ENCODE measurements at places on chromosomes 5 and 9.
A peak's percentile ranks its signal among the peaks of the same experiment; 100 is the strongest.

DNA sequence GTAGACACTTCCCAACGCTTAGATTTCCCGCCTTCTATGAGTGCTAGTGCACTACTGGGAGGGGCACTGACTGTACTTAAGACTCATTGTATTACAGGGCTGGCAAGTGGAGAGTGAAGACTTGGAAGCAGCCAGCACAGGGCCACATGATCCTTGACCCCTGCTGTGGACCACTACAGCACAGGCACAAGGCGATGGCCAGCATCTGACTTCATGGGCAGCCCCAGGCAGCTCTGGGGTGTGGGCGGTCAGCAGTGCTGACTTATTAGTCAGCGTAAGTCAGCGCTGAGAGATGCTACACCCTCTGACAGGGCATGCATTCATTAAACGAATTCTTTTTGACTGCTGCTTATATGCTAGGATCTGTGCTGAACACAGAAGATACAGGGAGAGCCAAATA lies 9.3 kb downstream of the SLC46A2 start:
- no peak for DNase-seq

- no peak for DNase-seq
Observed at GRCh38 chr9:28051559-28052503, 478.6 kb upstream of the C9orf72 start.

DNA sequence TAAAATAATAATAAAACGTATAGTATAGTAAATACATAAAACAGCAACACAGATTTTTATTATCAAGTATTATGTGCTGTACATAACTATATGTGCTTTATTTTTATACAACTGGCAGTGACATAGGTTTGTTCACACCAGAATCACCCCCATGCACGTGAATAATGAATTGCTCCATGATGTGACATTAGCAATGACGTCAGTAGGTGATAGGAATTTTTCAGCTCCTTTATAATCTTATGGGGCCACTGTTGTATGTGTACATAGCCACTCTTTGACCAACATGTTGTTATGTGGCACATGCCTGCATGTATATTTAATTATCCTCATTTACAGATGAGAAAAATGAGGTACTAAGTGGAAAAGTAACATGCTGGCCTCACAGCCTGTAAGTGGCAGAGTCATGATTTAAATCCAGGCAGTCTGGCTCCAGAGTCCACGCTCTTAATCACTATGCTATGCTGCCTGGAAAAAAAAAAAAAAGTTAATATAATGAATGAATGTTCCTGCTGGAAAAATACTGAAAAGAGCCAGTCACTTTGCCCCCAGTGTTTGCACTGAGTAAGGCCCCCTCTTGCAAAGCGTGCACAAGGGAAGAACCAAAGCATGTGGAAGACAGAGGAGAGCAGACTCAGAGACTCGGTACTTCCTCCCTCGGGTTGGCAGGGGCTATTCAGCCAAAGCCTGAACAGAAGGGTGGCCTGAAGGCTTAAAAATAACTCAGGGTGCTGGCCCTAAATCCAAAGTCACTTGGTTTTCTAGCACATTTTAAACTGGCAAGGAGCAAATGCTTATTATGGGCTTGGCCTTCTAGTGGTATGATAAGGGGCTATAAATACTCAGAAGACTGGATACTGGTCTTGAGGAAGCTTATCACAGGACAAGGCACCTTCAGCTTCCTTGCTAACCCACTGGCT lies 206.8 kb downstream of the GLIS3 start:
- no peak for DNase-seq

DNA sequence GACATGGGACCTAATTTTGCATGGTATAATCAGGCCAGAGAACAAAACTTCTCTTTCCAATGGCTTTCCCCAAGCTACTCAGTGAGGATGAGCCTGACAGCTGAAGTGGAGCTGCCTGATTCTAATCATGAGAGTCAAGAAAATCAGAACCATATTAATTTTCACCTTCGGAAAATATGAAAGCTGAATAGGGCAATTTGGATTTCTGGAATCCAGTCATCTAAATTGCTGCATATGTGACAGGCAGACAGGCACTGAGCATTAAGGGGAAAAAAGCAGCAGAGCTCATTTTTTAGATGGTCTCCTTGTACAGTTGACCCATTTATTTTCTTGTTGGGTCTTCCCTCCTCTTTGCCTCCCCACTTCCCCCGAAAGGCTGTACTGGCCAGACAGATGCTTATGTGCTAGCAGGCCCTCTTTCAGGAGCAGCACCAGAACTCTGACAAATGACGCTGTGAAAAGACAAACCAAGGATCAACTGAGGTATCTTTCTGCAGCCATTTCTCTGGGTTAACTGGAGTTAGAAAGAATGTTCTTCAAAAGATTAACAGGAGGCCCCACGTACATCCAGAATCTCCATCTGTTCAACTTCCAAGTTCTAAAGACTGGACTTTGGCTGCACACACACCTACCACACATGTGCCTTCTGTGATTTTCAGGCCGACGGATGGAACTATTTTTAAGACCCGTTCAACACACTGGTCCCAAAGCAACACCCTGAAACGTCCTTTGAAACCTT lies 175.2 kb downstream of the DCP2 start:
- no peak for DNase-seq

GRCh38 chr5:154238776-154239481 lies 48.4 kb downstream of the GALNT10 start:
- DNase-seq = no peak

DNA sequence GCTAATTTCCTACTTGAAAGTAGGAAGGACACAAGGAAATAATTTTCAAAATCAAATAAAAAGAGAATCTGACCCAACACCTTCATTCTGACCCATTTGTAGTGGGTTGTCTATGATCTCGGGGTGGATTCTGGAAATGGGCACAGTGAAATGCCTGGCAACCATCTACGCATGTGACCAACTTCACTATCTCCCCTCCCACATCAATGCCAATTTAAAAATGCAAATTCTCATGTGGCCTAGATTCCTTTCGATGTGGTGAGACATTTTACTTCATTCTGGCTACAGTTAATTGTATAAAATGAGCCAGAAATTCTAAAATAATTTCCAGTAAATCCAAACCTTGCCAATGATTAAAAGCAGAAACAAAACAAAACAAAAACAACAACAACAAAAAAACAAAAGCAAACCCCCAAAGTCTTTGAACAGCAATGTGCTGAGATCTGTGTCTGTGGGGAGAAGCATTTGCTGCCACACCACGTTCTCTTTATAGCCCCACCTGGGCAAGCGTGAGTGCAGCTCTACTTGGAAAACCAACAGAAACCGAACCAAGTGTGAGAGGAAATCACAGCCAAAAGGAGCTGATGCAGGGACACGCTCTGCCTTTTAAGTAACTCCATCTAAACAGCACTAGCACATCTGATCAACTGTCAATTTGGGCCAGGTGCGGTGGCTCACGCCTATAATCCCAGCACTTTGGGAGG lies 59.0 kb downstream of the USP20 start:
- DNase-seq = no peak

DNA sequence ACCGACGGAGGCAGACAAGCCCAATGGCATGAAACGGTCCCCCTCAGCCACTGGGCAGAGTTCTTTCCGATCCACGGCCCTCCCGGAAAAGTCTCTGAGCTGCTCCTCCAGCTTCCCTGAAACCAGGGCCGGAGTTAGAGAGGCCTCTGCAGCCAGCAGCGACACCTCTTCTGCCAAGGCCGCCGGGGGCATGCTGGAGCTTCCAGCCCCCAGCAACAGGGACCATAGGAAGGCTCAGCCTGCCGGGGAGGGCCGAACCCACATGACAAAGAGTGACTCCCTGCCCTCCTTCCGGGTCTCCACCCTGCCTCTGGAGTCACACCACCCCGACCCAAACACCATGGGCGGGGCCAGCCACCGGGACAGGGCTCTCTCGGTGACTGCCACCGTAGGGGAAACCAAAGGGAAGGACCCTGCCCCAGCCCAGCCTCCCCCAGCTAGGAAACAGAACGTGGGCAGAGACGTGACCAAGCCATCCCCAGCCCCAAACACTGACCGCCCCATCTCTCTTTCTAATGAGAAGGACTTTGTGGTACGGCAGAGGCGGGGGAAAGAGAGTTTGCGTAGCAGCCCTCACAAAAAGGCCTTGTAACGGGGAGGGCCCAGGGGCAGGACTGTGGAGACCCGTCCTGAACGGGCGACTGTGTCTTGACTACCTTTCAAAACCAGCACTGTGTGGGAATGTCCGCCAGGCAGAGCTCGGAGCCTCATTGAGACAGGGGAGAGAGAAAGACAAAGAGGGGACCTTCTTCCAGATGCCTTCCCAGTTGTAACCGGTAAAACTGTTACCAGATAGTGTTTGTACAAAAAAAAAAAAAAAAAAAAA lies 29.9 kb downstream of the CD180 start:
- peak; percentile 60 for DNase-seq

DNA sequence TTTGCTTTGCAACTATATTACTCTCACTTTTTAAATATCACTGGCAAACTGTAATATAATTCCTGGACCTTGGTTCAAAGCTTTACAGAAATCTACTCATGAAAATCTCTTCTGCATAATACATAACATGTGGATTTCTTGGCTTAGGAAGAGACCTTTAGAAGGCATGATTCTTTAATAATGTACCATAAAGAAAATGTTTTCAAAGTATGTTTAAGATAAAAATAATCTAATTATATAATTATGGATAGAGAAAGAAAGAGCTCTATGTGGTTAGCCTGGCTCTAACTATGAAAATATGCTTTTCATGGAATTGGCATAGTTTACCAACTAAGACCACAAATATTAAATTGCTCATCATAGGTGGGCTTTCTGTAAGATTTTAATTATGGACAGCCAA lies 817.8 kb downstream of the TLE1 start:
- no peak for DNase-seq
